ENCODE measurements at places on chromosomes 1 and 21. TPM values are rescaled to one million over a fixed set of nuclear protein-coding genes. Genes with fewer than 3 reads are reported as not detected.

The SLC9C2 gene
- polyA plus RNA-seq: not detected

The LIN28A gene
- not detected for polyA plus RNA-seq

The IFNLR1 gene
- polyA plus RNA-seq: 0.72 TPM

The FALEC gene
- polyA plus RNA-seq: 1.0 TPM

The C8A gene
- polyA plus RNA-seq: not detected

The LENEP gene
- polyA plus RNA-seq: not detected

The TMPRSS2 gene
- not detected for polyA plus RNA-seq

The TMCO4 gene
- 1.8 TPM for polyA plus RNA-seq

The SPOCD1 gene
- 0.44 TPM for polyA plus RNA-seq

The CCDC24 gene
- 0.99 TPM for polyA plus RNA-seq

The PDXK gene
- 21.8 TPM for polyA plus RNA-seq

The CD52 gene
- 2.1 TPM for polyA plus RNA-seq

The PRKAA2 gene
- 28.5 TPM for polyA plus RNA-seq

The CLCA1 gene
- 0.34 TPM for polyA plus RNA-seq

The CASP9 gene
- polyA plus RNA-seq: 16.8 TPM

The OR4F16 gene
- not detected for polyA plus RNA-seq

The GUCA2A gene
- polyA plus RNA-seq: not detected

All from muscle of leg (tissue), 16 donors.